Iris pigment epithelial cell (primary cell): ENCODE measurements at places on chromosomes 5 and 9.
A peak's percentile ranks its signal among the peaks of the same experiment; 100 is the strongest.

DNA sequence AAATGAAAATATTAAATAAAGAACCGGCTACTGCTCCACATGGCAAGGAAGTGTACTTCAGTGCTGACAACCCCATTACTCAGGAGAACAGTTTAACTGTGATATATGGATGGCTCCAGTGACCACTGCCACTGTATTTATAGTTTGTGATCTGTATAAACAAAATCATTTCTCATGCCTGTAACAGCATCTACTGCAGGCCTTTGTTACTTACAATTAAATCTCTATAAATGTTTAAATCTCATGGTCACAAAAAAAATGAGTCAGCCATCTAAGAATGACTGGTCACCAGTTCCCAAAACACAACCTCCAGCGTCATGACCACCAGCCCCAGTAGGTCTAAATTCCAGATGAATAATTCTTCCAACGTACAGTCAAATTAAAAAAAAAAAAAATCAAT is 24.6 kb downstream of the SERINC5 start:
- DNase-seq = peak; percentile 59

- DNase-seq = no peak
Observed at GRCh38 chr5:52950686-52951085, 38.5 kb upstream of the ITGA2 start.

GRCh38 chr5:53871050-53871449 is 310.6 kb downstream of the NDUFS4 start:
- DNase-seq = no peak

DNA sequence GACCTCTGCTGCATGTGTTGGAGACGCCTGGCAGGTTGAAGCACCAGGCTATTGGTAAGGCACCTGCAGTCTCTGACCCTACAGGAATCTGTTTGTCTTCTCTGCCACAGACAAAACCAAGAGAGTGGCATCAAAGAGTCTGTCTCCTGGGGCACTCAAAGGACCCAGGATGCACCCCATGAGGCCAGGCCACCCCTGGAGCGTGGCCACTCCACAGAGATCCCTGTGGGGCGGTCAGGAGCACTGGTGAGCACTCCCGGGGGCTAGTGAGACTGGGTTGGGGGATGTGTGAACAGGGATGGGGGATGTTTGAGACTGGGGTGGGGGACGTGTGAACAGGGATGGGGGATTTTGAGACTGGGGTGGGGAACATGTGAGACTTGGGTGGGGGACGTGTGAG is 240.3 kb downstream of the CACNA1B start:
- no peak for DNase-seq

DNA sequence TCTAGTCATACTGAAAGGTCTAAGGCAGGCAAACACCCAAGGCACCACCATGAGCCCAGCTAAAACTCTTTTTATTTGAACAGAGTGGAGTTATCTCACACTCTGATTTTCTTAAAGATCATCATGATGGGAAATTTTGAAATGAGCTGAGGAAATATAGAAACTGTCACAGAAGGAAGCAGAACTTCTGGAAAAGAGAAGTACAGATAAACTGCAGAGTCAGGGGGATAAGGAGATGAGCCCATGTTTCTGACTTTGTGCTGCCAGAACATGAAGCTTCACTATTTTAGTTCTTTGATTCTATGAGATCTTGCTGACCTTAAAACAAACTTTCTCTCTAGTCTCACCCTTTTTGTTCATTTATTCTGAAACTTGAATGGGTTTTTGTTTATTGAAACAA is 406.5 kb upstream of the EDIL3 start:
- no peak for DNase-seq

GRCh38 chr5:98927989-98928872 is 576 bp downstream of the CHD1 start:
- DNase-seq = peak; percentile 60

DNA sequence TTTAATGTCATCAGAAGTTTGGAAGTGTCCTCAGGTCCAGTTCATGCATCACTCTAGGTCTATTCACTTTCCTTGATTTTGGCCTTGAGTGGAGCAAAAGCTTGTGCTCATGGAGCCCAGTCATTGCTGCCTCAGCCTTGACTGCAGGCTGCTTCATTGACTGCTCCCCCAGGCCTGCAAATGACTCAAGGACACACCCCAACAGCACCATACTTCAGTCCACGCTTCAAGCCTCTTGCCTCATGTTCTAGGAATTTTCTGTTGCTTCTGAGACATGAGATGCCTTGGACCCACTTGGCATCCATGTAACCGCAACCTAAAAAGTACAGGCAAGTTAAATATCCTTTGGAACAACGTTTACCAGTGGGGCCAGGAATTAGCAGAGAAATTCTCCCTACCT is 193.7 kb downstream of the PIK3R1 start:
- peak; percentile 76 for DNase-seq

DNA sequence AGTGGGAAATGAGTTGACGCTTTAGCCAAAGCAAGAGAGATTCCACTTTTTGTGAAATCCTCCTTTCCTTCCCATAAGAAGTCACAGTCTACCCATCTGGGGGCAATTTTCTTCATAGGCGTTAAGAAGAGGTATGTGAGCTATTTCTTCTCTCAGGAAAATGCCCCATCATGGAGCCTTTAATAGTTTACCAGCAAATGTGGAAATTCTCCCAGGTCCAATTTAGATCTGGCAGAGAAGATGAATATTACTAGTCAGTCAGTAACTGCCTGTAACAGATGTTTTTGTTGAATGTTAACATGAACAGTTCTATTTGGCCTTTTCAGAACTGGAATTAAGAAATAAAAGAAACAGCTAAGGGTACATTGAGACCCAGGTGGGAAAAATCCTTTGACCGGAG is 156.4 kb upstream of the RFX3 start:
- no peak for DNase-seq

- DNase-seq = no peak
Observed at GRCh38 chr5:178196281-178196812, 8.0 kb upstream of the HNRNPAB start.

DNA sequence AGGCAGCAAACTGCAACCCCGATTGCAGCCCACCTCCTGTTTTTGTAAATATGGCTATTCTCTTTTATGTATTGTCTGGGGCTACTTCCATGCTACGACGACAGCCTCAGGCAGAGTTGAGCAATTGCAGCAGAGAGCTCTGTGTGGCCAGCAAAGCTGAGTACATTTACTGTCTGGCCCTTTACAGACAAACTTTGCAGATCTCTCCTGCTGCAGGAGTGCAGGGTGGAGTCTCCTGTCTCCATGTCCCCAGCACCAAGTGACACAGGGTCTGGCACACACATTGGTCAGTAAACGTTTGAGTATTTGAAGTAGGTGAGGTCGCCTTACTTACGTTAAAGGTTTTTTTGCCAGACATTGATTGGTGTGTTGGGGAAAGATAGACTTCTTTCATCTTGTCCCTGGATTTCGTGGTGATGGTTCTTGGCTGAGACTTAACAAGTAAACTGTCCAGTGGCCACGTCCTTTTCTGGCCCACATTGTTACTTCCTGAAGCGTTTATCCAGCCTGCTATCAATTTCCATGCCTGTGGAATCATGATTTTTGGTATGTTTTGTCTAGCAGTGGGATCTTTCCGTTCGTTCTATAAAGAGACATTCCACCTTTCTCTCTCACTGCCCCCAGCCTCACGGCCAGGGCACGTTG is 27.2 kb downstream of the PRRC2B start:
- DNase-seq = peak; percentile 79

DNA sequence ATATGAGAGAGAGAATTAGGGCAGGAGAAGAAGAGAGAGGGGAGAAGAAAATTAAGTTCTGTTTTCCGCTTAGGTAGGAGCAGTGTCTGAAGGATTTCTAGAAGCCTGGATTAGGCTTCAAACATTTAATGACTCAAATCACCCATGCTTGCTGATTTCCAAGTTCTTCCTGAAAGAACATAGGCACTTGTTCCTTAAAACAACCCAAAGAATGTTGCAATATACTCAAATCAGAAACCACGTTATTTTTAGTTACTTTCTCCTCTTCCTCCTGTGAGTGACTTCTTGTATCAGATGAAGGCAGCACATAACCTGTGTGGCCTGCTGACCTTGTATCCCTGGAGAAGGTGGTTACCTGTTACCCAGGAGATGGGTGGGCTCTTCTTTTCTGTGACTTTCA is 351.5 kb upstream of the KLF4 start:
- DNase-seq = no peak

DNA sequence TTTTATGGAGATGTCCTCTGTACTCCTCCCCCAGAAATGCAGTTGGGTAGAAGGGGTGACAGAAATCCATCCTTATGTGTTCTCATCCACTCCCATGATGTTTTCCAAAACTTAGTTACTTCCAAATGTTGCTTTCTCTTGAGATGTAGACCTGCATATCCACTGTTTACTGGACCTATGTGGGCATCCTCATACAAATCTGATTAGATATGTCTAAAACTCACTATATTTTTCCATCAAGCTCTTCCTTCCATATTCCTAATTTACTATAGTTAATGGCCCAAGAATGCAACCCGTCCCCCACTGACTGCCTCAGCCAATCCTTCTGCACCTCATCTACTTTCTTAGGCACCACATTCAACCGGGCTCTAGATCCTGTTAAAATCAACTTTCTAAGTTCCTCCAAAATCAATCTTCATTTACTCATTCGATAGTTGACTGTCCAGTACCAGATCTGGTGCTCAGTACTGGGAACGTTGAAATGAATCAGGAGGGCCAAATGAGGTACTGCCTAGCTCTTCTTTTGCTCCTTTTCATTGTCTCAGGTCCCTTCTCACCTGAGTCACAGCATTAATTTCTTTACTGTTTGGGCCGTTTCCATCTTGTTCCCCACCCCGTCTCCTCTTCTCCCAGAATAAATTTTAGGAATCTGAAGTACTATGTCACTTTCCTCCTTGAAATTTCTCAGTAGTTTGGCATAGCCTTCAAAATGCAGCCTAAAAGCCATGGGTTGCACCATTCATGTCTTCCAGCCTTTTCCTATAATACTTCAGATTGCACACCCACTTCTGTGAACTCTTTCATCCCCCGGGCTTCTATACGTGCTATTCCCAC is 7.9 kb downstream of the PLK2 start:
- DNase-seq = peak; percentile 51

DNA sequence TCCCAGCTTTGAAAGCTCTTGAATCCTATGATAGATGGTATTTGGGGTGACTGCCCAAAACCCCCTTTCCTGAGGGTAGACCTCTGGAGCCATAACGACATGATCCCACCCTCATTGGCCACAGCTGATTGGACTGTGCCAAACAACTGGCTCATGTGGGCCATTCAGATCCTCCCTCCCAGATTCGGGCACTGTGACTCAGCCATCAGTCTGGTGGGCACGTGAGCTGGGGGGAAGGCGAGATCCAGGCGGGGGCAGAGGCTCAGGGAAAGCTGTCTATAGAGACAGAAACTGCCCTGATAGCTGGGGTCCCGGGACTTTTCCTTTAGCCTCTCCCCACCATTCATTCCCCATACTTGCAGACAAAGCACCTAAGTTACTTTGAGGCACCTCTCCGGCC is 15.1 kb upstream of the NCS1 start:
- DNase-seq = no peak

DNA sequence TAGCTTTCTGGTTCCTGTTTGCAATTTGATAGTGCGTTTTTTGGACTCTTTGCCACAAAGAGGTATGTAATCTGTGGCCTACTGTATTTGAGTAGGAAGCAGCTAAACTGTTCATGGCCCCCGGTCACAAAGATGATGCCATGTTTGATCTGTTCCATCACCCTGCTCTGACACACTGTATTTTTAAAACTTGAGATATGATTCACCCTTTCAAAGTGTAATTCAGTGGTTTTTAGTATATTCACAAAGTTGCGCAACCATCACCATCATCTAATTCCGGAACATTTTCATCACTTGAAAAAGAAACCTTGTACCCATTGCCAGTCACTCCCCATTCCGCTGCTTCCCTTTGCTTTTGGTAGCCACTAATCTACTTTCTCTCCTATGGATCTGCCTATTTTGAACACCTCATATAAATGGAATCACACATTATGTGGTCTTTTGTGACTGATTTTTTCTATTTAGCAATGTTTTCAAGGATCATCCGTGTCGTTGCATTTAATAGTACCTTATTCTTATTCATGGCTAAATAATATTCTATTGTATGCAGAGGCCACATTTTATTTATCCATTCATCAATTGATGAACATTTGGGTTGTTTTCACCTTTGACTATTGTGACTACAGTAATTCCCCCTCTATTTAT is 141.6 kb downstream of the NR3C1 start:
- peak; percentile 94 for DNase-seq

GRCh38 chr5:109580225-109580624 is 109.5 kb upstream of the MAN2A1 start:
- no peak for DNase-seq

- DNase-seq = no peak
Observed at GRCh38 chr5:77325921-77326541, 115.6 kb downstream of the PDE8B start.

GRCh38 chr5:180235846-180236245 is 26.8 kb upstream of the RASGEF1C start:
- DNase-seq = no peak

DNA sequence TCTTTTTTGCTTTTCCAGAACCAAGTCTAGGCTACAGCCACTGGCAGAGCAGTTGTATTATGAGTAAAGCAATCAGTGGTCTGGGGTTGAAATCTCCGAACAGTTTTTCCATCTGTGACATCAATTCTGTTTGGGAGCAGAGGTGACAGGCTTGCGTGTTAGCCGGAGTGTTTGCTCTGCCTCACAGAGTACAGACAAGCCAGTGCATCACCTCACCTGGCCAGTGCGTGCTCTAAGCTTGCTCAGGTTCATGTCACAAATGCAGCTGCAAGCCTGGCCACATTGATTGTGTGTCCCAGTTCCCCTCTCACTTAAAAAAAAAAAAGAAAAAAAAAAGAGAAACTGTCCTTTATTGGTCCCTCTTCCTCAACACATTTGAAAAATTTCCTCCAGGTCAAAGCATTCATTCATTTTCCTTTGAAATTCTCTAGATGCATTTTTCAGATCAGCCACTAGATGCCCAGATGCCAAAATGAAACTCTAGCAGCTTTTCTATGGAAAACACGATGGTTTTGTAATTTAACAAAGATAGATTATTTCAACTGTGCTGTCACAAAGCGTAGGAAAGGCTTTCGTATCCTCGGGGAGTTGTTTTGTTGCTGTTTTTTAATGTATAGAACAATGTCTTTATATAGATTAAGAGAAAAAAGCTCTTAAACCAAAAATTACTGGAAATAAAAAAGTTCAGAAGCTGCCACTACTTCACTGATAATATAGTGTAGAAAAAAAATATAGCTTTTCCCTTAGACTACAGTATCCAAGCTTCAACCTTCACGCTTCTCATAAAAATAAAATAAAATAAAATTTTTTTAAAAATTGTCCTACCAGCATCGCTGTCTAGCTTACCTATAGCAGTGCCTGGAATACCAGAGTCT is 585.5 kb downstream of the TLE1 start:
- DNase-seq = no peak

GRCh38 chr5:123992641-123993040 is 480.7 kb downstream of the CSNK1G3 start:
- no peak for DNase-seq

DNA sequence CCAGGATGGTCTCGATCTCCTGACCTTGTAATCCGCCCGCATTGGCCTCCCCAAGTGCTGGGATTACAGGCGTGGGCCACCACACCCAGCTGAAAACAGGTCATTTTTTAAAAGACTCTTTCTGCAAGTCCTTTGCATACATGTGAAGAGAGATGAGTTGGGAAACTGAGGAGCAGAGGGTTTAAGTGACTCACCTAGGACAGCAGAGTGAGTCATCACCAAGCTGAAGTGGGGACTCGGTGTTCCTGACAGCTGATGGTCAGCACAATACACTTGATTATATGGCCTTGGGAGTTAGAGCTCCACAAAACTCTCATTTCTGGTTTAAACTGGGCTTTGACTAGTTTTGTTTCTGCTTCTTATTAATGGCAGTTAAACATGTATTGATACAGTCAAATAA is 38.1 kb upstream of the SSBP2 start:
- peak; percentile 84 for DNase-seq

GRCh38 chr9:36037549-36038122 is 923 bp downstream of the RECK start:
- DNase-seq = no peak

GRCh38 chr5:149680810-149681221 is 49.3 kb upstream of the PPARGC1B start:
- no peak for DNase-seq
